CD4-positive, alpha-beta T cell treated with Interleukin-6 for 4 hours (primary cell): ENCODE measurements at places on chromosomes 6 and 20.

- peak; percentile 71 for DNase-seq
These were observed 37.4 kb downstream of the COX4I2 start for GRCh38 chr20:31674895-31675827.

- no peak for DNase-seq
These were observed 124.5 kb downstream of the THEMIS start for GRCh38 chr6:127776320-127776719.

GRCh38 chr6:26126394-26127235 lies 39.4 kb downstream of the HFE start:
- DNase-seq, result no peak

GRCh38 chr6:170471491-170471890 lies 81.6 kb downstream of the PSMB1 start:
- no peak for DNase-seq

GRCh38 chr20:38501858-38502436 lies 29.3 kb downstream of the RALGAPB start:
- no peak for DNase-seq

DNA sequence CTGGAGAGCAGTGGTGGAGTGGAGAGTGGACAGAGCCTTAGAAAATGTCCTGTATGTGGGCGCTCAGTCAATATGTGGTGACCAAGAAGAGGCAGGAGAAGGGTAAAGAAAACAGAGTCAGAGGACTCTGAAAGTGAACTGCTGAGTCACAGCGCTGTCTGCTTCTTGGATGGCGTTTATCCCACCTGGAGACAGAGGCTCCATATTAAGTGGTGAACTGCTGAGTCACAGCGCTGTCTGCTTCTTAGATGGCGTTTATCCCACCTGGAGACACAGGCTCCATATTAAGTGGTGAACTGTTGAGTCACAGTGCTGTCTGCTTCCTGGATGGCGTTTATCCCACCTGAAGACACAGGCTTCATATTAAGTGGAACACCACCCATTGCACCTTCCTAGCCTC lies 119.3 kb upstream of the RALGAPA2 start:
- DNase-seq, result no peak

GRCh38 chr6:123030282-123030681 lies 34.2 kb downstream of the CLVS2 start:
- no peak for DNase-seq
